ENCODE measurements at places on chromosomes 1 and 21. TPM values are rescaled to one million over a fixed set of nuclear protein-coding genes. Genes with fewer than 3 reads are reported as not detected.

- H3K36me3 ChIP-seq: no peaks in the 10 kb centered on the region
- H3K27ac ChIP-seq: no peak overlapping the region
- H3K4me3 ChIP-seq: no peak overlapping the region
Measured at GRCh38 chr1:10640843-10641553, 155.4 kb downstream of the CASZ1 start.

GRCh38 chr1:207017615-207018559 lies 14.7 kb downstream of the C1orf116 start:
- H3K4me3 ChIP-seq: no peak overlapping the region
- H3K36me3 ChIP-seq: no peaks in the 10 kb centered on the region
- H3K4me1 ChIP-seq: peaks cover 8% of the 10 kb centered on the region
- no peak overlapping the region for H3K27ac ChIP-seq
- DNase-seq: no peak

GRCh38 chr1:39540504-39541031 lies 36.0 kb downstream of the PABPC4 start:
- H3K36me3 ChIP-seq: peaks cover 25% of the 10 kb centered on the region
- no peak for DNase-seq
- no peak overlapping the region for H3K4me3 ChIP-seq
- no peak overlapping the region for H3K27ac ChIP-seq

DNA sequence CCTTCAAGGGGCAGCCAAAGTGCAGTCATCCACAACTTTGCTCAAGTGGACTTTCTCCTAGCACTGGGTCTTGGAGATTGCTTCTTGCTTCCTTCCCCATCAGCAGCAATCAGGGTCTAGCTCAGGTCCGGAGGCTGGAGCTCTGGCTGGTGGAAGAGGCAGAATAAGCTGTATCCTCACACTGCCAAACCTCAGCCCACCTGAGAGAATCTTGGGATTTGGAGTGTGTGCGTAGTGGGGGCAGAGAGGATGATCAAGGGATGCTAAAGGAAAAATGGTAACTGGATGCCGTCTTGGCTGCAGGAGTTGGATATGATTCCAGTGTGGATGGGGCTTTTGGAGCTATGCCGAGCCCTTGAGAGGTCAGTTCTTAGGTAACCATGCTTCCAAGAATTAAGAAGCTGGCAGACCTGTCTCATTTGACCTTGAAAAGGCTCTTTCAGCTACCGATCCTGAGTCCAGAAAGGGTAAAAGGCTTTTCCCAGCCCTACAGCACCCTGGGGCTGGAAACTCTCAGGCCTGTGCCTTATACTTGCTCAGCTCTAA lies 4.5 kb upstream of the NFASC start:
- no peak overlapping the region for H3K4me3 ChIP-seq
- no peak overlapping the region for H3K27ac ChIP-seq
- peaks cover 13% of the 10 kb centered on the region for H3K27me3 ChIP-seq
- DNase-seq: no peak
- H3K4me1 ChIP-seq: no peaks in the 10 kb centered on the region
- H3K36me3 ChIP-seq: no peaks in the 10 kb centered on the region

The OR2T2 gene
- total RNA-seq: not detected

All from activated CD8-positive, alpha-beta T cell treated with anti-CD3 and anti-CD28 coated beads for 36 hours (primary cell).